ENCODE measurements at places on chromosomes 5 and 9.

DNA sequence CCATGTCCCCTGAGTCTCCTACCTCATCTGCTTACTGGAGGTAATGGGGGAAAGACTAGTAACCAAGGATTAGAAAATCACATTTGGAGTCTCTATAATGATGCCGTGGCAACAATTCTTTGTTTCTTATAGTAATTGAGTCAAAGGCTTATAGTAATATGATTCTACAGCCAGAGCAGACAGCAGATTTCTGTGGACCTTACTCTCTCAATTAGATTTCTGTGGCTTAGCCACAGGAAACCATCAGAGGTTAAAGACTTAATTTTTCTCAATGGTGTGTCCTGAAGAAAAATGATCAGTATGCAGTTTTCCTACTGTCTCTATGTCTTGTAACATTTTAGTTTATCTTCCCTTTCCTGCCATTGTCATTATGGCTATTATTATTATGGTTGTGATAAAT, 59.3 kb upstream of the CD180 start:
- DNase-seq, result no peak

DNA sequence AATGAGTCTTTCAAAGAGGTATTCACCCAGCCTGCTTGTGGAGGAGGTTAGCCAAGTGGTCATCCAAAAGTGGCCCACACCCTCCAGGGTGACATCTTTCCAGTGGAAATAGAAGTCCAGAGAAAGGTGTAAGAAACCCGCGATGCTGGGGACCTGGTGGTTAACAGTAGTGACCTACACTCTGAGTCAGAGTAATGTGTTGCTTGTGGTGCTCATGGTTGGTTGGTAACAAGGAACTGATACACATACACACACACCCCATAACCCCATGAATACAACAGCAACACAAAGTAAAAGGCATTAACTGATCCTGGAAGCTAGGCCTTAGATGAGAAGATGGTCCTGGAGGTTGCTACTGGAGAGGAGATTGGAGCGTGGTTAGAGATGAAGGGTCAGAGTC, 26.9 kb downstream of the MRPS30 start:
- DNase-seq, result no peak

- DNase-seq, result no peak
Observed at GRCh38 chr5:147901599-147902039, 4.7 kb downstream of the C5orf46 start.

GRCh38 chr5:158623971-158624370, 475.7 kb downstream of the EBF1 start:
- no peak for DNase-seq

DNA sequence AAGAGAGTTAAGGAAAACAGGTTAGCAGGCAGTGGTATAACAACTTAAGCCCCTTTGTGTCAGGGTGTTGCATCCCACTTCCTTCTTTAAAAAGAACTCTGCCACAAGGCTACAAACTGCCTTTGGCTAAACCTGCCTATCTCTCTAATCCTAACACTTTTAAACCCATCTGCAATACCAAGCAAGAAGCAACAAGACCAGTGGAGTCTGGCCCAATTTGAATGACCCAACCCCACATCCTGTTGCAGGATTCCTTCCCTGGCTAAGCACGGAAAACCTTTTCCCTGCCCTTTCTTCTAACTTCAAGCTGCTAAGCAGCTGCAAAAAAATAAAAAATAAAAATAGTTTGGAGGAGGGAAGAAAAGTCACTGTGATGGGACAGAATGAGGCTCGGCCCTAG, 27.1 kb downstream of the ABCA1 start:
- DNase-seq, result no peak

DNA sequence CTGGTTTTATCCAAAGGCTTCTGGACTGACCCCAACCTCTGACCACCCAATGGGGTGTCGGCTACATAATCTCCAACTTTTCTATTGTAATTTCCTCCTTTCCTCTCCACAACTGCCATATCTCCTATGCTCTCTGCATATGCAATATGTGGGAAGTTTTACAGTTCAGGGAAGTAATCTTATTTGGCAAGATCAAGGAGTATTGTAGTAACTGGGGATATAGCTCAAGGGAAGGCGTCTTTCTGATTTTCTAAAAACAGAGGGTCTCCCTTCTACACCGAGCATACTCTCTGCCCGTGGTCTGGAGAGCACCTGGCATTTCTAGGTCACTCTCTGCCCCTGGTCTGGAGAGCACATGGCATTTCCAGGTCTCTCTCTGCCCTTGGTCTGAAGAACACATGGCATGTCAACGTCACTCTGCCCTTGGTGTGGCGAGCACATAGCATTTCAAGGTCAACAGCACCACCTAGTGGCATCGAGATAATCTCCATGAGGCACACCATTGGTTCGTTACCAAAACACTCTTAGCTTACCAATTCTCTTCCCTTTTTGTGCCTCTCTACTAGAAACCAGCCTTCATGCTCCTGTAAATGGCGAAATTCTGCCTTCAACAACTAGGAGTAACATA, 616.4 kb upstream of the NUDT12 start:
- DNase-seq, result no peak

DNA sequence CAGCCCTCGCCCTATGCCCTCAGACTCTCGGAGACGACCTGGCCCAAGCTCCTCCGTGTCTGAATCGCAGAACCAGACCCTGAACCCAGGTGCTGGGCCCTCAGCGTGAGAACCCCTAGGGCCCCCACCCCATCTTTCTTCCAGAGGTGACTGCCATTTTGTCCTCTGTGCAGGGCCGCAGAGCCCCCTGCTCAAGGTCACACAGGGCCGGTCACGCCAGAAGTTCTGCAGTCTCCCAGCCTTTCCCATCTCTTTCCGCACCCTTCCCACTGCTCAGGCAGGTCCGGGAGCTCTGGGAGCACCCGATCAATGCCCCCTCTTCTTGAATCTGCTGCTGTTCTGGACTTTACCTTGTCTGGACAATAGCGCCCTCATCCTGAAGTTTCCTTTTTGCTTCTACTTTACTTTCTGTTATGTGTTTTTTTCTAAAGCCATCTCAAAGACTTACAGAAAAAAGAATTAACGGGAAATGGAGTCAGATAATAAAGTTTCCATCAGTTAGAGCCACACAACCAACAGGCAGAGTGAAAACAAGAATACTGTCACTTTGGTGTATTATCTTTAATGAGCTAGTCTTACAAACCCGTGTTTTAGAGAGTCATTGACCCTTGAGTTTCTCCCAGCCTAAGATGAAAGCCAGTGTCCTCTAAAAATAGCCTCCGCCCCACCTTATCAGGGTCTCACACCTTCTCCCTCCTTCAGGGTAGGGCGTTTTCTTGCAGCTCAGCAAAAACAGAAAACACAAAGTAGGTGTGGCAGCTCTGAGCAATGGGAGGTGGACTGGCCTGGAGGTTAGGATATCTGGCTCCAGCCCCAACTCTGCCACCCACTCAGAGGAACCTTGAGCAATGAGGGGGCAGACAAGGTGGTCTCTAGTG, 1.8 kb downstream of the TMOD1 start:
- DNase-seq, result no peak
